Neural crest cell (in vitro differentiated cells): ENCODE measurements at places on chromosomes 2 and 18.

DNA sequence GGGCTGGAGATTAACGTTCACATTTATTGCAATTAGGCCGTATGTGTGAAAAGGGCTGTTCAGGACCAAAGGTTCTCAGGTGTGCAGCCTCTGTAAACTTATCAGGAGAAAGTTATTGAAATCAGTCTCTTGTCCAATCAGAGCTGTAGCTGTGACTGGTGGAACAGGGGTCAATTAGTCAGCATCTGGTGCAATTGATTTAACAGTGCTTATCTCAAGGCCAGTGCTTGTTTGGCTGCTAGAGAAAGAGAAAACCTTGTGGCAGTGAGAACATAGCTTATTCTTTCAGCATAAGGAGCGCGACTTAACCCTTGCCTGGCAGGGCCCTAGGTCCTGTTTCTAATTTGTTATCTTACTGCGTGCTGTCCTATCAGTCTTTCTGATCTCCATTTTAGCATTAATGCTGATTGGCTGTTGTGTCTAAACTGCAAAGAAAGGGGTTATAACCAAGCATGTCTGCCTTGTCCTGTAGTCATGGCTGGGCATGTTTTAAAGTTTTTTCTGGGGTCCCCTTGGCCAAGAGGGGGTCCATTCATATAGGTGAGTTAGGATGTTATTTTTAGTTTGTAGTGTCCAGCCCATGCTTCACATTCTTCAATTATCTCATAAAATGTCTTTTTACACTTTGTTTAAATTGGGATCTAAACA is 66.4 kb downstream of the CYB5A start:
- DNase-seq: no peak

GRCh38 chr2:43852196-43852730 is 13.5 kb downstream of the ABCG8 start:
- no peak for DNase-seq

DNA sequence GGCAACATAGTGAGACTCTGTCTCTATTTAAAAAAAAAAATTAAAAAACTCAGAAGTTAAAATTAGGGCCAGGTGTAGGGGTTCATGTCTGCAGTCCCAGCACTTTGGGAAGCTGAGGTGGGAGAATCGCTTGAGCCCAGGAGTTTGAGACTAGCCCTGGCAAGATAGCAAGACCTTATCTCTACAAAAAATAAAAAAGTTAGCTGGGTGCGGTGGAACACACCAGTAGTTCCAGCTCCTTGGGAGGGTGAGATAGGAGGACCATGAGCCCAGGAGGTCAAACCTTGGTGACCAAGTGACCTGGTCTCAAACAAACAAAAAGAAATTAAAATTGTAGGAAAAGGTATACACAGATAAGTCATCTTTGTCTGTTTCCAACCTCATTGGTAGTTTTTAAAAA is 11.3 kb downstream of the TTLL4 start:
- DNase-seq: no peak

- DNase-seq: peak; percentile 78
Measured at GRCh38 chr2:205763708-205764211, 81.5 kb downstream of the NRP2 start.

DNA sequence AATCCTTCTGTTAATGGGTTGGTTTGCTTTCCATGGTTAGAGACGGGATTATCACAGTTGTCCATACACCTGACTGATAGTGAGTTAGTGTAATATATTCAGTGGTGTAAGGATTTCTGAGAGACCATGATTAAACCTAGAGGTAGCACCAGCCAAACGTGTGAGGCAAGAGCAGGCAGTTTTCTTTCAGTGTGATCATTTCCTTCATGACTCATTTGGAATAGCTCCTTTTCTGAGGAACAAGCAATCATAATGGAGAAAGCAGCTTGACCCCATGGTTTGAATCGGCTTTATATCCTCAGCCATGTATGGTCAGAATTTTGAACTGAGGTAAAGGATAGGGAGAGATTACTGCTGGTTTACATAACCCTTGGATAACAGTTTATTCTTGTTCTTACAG is 2.9 kb downstream of the MXD1 start:
- no peak for DNase-seq

GRCh38 chr18:7447318-7448028 is 119.6 kb upstream of the PTPRM start:
- DNase-seq: no peak

- no peak for DNase-seq
Measured at GRCh38 chr18:39223283-39223682, 1657.7 kb upstream of the CELF4 start.

- DNase-seq: no peak
Measured at GRCh38 chr2:48510329-48510728, 19.6 kb upstream of the STON1 start.

DNA sequence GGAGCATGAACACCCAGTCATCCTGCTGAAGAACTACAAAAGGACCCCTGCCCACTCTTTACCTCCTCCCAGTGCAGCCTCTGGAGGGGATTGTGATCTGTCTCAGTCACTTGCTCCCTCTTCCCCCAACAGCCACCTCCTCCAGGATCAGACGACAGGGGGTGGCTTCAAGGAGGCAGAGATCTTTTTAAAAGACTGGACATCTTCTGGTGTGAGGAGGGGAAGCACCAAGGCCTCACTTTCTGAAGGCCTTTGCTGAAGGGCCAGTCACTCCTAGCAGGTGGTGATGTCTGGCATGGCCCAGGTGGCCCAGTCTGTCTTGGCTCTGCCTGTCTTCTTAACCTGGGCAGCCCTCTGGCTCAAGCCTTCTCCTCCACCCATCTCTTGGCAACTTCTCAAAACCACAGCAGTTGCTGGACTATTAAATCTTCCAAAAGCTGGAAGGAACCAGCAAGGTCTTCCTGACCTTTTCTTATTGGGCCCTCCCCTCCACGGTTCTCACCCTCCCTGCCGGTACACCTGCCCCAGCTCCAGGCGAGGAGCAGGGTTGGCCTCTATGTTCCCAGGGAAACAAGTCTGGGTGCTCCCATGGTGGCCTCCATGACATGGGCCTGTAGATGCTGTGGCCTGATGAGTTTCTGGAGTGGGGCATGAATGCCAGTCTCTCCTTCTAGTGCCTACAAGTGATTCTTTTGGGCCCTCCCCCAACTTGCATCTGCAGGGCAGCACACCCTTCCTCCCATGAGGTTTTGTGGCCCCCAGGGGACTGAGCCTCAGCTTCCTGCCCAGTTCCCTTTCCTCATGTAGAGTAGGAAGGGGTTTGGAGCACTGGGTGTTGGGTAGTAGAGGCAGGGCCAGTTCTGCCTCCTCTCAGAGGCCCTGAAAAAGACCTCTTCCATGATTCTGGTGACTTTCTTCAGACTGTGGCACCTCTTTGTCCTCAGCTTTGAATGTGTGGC is 5.0 kb upstream of the ATP6V1B1 start:
- DNase-seq: no peak

DNA sequence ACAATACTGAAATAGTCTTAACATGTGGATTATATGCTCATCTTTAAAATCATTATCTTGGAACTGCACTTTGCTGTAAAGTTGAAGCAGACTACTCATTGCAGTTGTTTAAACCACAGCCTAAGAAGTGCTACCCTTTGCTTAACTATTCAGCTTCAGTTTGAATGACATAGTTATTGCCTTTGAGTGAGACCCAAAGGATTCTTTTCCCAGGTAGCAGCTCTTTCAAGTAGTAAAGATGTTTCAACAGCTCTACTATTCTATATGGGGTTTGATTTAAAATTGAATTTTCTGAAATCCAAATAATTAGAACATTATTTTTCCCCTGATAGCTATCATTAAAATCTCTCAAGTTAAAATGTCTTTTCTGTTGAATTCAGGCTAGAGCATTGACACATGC is 1.1 kb downstream of the SCG2 start:
- no peak for DNase-seq
